ENCODE measurements at places on chromosomes 11 and 22.

DNA sequence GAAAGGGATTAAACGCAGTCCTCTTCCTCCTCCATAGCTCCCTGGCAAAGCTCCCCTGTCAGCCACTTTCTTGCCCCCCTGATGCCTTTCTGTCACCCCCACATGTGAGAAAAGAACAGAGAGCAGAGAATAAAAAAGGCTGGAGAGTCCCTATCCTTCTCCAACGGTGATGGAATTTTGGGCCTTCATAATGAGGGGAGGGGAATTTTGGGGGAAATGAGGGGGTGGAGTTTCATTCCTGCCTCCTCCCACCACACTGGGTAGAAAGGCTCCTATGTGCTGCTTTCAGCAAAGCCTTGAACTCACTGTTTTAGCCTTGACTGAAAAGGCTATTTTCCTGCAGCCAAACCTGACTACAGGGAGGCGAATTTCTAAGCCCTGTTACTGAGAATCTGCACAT lies 59.3 kb downstream of the C11orf58 start:
- DNase-seq, result no peak

- no peak for DNase-seq
Measured at GRCh38 chr11:75768909-75769771, 562 bp downstream of the DGAT2 start.

GRCh38 chr11:112899235-112900006 lies 61.8 kb upstream of the NCAM1 start:
- no peak for DNase-seq

- DNase-seq, result no peak
Measured at GRCh38 chr11:76263166-76263565, 56.9 kb upstream of the WNT11 start.
